ENCODE measurements at places on chromosomes 3 and 15. TPM values are rescaled to one million over a fixed set of nuclear protein-coding genes. Genes with fewer than 3 reads are reported as not detected.

ZNF385D gene
- 0.03 TPM for total RNA-seq

ALCAM gene
- 3.4 TPM for total RNA-seq

SORD gene
- total RNA-seq, result 5.5 TPM

NR2F2 gene
- total RNA-seq, result 0.32 TPM

LNP1 gene
- 0.88 TPM for total RNA-seq

PTX3 gene
- total RNA-seq, result not detected

CX3CR1 gene
- 1.9 TPM for total RNA-seq

CGNL1 gene
- not detected for total RNA-seq

RARRES1 gene
- not detected for total RNA-seq

TGM5 gene
- total RNA-seq, result not detected

DAZL gene
- total RNA-seq, result not detected

RTP3 gene
- not detected for total RNA-seq

BMF gene
- 46.2 TPM for total RNA-seq

TTBK2 gene
- total RNA-seq, result 26.7 TPM

NR1I2 gene
- total RNA-seq, result 0.39 TPM
